ENCODE measurements at places on chromosomes 6 and 20.

DNA sequence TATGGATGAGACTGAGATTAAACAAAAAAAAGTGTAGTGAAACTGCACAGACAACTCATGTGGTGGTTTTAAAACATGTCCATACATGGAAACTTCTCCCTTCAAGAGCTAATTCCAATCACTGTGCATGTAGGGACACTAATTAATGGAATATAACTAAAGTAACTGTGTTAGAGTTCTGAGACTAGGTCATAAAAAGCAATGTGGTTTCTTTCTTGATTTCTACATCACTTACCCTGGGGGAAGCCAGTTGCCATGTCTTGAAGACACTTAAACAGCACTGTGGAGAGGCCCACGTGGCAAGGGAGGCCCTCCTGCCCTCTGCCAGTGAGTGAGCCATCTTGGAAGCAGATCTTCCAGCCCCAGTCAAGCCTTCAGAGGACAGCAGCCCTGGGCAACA, 118.2 kb upstream of the DST start:
- DNase-seq: no peak

DNA sequence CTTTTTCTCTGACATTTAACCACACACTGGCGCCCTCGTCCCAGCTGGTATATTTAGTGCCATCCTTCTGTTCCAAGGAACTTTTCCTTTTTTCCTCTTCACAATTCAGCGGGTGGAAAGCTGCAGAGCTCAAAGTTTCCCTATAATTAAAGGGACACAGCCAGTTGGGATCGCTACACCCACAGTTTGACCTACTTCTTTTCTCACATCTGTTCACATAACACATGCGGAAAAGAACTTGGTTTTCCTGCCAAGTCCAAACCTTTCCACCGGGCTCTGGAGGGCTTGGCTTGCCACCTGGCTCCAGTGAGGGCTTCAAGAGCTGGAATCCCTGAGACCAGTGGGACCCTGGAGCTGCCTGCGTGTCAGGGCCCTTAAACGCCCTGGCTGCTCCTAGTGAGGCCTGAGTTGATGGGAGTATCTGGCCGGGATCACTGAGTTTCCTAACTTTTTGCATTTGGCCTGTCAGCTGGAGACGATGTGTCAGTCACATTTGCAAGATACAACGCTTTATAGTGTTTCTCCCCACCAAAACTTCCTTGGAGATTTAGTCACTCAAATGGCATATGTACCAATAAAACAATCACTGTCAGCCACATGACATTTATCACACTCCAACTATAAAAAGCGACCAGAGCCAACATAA, 176.0 kb downstream of the SASH1 start:
- no peak for DNase-seq

- peak; percentile 68 for DNase-seq
These were observed 492 bp upstream of the RNF39 start for GRCh38 chr6:30075790-30076732.

- DNase-seq: no peak
These were observed 5.2 kb upstream of the ENPP5 start for GRCh38 chr6:46175976-46176375.

DNA sequence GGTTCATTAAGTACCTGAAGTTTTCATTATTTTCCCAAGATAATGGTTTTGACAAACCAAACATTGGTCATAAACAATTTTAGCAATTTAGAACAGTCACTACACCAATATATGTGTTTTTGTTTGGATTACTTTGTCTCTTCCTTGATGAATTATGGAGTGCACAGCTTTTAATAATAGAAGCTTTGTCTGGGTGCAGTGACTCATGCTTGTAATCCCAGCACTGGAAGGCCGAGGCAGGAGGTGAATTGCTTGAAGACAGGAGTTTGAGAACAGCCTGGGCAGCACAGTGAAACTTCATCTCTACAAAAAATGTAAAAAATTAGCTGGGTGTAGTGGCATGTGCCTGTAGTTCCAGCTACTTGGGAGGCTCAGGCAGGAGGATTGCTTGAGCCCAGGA, 89.4 kb upstream of the ANKEF1 start:
- DNase-seq: no peak

- DNase-seq: no peak
These were observed 93.5 kb upstream of the TMEM30A start for GRCh38 chr6:75378101-75378500.

GRCh38 chr20:43894491-43894890, 20.2 kb upstream of the TOX2 start:
- DNase-seq: no peak

DNA sequence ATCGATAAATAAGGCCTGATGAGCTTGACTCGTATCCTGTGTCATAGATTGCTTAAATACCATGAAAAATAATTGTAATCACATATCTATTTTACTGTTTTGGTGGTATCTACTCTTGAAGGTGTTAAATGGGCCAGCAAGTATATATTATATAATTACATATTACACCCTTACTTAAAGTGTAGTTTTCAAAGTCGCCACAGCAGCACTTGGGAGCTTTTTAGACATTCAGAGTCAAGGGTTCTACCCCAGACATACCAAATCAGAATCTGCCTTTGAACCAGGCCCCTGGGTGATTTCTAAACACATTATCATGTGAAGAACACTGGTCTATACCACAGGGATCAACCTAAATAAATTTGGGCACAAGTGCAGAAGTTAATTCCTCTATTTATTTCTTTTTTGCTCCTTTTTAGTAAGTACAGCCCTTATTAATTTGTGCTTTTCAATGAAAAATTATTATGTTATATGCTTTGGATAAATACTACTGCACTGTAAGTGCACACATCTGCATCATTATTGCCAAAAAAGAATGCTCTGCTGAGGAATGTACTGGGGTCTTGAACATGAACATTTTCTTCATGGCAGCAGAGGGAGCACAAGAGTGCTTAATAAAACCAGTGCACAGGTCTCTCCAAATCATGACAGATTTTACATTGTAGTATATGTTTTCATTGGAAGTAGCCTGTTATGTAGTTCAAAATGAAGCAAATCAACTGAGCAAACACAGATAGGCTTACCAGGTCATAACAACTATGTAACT, 3.1 kb upstream of the ATXN1 start:
- DNase-seq: no peak

DNA sequence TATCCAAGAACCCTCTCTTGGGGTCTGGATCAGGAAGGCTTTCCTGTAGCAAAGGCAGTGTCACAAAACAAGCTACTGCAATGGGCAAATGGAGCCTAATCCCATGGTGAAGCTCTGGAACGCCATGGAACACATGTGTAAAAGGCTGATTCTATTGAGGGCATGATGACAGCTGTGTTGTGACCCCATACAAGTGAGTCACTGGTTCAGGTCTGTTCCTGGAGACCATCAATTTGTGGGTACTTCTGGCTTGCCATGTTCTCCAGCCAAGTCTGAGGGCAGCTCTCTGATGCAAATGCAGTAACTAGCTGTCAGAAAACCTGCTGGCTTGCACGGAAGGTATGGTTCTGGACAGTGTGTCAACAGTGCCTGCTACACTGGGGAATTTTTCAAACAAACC, 33.3 kb upstream of the ECHDC1 start:
- DNase-seq: peak; percentile 38

DNA sequence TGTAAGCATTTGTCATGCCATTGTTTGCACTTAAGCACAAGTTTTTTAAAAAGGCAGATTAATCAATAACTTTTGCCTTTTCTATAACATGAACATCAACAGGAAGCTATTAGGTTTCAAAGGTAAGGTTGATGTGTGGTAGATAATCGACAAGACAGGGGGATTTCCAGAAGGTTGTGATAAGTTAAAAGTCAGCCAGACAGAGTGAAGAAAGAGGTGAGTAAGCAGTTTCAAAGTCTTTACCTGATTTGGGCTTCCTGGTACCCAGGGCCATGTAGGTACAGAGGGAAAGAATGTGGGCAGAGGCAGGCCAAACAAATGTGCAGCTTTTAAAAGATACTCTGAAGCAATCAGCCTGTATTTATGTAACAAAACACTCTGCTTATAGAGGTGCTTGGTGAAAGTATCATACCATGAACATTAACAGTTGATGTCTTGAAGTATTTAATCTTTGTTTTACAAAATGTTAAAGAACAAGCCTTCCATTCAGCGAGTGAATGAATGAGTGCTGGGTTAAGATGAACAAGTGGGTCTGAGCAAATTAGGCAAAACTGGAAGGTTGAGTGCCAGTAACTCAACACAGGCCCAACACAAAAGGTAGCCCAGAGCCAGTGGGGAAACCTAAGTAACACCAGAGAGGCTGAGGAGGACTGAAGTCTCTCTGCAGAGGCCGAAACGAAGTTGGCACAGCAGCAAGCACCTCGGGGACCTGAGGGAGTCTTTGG, 60.2 kb downstream of the LRRC1 start:
- DNase-seq: peak; percentile 66

GRCh38 chr6:102841060-102841459, 1447.6 kb downstream of the GRIK2 start:
- no peak for DNase-seq

- no peak for DNase-seq
These were observed 106.3 kb downstream of the PERP start for GRCh38 chr6:138000941-138001340.

DNA sequence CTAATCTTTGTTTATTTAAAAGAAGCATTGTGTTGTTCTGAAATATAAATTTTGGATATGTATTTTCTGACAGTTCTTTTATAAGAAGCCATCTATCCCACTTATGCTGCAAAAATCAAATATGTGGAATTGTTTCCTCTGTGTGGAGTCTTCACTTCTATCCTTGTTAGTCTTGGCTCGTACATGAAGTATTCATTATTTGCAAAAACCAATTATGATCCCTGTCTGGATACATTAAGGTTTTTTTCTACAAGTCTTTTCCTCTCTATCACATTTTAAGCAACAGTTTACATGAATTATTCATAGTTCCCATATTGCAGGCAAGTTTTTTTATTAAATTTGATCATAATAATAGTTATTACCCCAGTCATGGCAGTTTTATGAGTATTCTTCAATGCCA, 490.8 kb upstream of the GJE1 start:
- DNase-seq: no peak

GRCh38 chr6:53312355-53312754, 36.4 kb downstream of the ELOVL5 start:
- DNase-seq: no peak

- no peak for DNase-seq
These were observed 52.7 kb downstream of the LHFPL5 start for GRCh38 chr6:35857853-35858252.

DNA sequence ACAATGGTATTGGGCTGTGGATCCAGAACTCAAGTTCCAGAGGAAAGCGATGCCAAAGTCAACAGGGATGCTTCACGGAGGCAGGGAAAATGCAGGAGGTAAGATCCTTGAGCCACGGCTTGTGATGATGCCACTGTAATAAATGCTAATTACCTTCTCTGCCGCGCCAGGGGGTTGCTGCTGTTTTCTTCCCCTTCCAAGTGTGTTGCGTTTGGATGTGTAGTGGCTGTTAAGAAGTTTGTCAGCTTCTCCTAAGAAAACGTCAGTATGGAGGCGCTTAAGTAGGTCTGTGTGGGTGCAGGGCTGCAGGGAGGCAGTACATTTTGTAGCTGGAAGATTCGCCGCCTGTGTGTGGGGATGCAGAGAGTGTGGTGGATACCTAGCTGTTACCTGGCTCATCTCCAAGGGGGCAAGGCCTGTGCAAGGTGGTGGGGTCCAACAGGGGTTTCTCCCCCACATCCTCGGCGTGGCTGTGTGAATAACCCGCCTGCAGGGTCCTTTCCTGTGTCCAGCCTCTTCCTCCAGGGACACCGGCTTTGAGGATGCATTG, 318.7 kb downstream of the CDH4 start:
- no peak for DNase-seq

- peak; percentile 100 for DNase-seq
These were observed at the start of gene CHMP4B for GRCh38 chr20:33810885-33811775. Gene CHMP4B, plus strand, starts transcription at chr20:33811348. Its CDS starts 121 bp downstream, at chr20:33811469.

- DNase-seq: no peak
These were observed 140.7 kb upstream of the STXBP5 start for GRCh38 chr6:147063469-147064031.

GRCh38 chr6:167739721-167740475, 86.8 kb upstream of the AFDN start:
- no peak for DNase-seq

DNA sequence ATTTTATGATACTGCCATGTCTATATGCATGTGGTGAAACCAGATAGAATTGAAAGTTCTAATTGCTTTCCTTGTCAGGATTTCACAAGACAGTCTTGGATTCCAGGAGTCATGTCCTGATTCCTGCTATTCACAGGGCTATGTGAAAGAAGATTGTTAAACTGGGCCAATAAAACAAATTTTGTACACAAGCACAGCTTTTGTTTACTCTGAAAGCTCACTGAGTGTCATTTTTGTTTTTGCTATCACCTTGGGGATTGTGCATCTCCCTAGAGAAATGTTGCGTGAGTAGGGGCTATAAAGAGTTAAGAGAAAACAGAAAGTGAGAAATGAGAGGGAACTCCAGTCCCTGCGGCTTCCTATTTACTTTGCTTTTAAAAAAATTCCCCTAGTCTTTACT, 627.5 kb downstream of the PKHD1 start:
- DNase-seq: no peak

- DNase-seq: peak; percentile 54
These were observed 49.7 kb downstream of the OR2B2 start for GRCh38 chr6:27862396-27863066.

DNA sequence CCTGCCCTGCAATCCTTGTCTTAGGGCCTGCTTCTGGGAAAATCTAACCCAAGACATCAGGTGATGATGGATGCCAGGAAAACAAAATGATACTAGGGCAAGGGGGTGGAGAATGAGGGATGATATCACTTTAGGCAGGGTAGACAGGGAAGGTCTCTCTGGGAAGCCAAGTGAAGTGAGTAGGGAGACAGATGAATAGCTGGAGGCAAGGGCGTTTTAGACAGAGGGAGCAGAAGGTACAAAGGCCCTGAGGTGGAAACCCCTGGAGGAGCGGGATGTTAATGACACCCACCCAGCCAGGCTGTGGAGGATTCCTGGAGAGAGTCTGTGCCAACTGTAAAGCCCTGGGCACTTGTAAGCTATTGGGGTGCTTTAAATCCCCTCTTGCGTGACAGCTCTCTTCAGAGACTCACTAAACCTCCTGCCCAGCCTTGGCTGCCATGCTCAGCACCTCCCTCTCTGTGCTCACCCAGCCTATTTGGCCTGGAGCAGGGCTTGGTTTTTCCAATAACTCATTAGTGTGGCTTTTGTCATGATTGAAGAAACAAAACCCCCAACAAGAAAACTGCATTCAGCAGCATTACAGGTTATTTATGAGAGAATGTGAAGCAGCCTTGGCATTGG, 12.4 kb upstream of the MDGA1 start:
- no peak for DNase-seq

GRCh38 chr6:80250391-80250997, 144.0 kb downstream of the BCKDHB start:
- no peak for DNase-seq

DNA sequence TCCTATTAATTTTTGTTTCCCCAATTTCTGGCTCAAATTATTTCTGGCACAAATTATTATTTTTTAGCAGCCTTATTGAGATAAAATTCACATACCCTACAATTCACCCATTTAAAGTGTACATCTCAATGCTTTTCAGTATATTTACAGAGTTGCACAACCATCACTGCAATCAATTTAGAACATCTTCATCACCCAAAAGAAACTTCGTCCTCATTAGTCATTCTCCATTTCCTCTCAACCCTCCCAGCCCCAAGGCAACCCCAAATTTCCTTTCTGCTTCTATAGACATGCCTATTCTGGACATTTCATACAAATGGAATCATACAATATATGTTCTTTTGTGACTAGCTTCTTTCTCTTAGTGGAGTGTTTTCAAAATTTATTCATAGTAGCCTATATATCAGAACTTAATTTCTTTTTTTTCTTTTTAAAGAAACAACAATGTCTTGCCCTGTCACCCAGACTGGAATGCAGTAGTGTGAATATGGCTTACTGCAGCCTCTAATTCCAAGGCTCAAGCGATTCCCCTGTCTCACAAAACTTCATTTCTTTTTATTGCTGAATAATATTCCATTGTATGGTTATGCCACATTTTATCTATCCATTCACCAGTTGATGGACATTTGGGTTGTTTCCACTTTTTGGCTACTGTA, 84.5 kb downstream of the DNAH8 start:
- DNase-seq: no peak

All from activated CD4-positive, alpha-beta T cell treated with anti-CD3 and anti-CD28 coated beads, Interleukin-2, amount 10 ng/mL, durations not matched to agents 24 days and 14 days (primary cell).